ENCODE measurements at places on chromosomes 7 and 10. TPM values are rescaled to one million over a fixed set of nuclear protein-coding genes. Genes with fewer than 3 reads are reported as not detected.

- no peak for DNase-seq
Measured at GRCh38 chr10:7314170-7314569, 96.7 kb downstream of the SFMBT2 start.

DNA sequence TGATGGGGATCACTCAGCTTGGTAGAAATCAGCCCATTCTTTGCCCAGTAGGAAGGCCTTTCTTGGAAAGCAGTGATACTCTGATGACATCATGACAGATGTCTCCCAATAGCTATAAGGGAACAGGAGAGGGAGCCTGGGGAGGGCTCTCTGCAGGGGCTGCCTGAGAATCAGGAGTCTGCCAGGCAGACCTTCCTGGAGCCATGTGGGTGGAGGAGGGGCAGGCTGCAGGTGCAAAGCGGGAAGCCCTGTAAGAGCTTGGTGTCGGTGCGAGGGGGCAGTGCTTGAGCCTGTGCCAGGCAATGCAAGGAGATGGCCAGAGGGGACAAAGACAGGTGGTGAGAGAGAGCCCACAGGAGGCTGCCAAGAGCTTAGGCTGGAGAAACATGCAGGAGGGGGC is 5.0 kb upstream of the TNS3 start:
- DNase-seq = no peak

DNA sequence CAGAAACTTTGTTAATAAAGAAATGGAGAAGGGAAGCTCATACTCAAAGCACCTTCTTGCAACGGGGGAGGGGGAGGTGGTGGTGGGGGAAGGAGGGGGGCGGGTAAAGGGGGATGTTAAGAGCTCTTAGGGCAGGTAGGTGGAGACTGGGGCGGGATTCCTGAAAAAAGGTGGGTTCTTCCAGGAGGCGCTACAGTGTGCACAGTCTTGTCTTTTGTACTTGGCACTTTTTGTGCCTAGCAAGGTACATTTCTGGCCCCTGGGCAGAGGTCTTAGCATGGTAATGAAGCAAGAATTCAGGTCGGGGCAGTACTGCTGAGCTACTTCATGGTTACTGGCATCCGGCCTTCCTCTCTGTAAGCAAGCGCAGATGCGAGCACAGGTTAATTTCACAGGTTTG is 15.2 kb upstream of the LAMB4 start:
- no peak for DNase-seq

DNA sequence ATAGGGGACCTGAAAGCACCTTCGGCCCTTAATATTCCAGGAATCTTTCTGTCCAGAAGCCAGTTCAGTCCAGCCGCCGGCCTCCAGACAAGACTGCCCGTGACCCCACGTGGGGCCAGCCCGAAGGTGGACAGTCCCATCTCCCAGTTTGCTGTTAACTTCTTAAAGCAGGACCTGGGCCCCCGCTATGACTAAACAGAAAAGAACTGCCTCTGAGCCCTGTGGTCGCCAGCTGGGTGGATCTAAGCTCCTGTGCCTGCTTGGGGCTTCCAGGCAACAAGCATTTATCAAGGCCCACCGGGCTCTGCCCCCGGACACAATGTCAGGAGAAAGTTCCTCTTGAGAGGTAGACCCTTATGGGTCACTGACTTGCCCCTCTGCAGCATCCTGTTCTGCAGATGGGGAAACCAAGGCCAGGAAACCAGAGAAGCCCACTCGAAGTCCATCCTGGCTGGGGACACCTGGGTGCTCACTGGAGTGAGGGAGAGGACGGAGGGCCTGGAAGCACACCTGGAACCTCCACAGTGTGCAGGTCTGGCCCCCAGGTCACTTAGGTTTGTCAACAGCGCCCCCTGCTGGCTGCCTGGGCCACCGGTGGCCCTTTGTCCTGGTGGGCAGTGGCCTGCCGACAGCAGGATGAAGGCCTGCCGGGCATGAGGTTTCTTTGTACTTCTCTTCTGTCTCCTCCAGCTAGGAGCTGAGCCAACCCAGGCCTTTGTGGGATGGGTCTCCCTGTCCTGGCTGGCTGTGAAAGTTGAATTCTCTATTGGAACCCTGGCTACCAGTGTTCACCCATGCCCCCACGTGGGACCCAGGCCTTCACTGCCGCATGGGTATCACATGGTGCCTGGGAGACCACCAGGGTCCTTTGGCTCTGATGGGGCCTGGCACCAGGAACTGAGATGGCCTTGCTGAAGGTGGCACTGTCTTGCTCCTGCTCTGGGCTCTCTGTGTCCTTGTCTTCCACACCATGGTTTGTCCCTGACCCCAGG is 128.0 kb downstream of the ZMIZ1 start:
- no peak for DNase-seq

- no peak for DNase-seq
Measured at GRCh38 chr7:101486433-101487104, 123.9 kb downstream of the COL26A1 start.

DNA sequence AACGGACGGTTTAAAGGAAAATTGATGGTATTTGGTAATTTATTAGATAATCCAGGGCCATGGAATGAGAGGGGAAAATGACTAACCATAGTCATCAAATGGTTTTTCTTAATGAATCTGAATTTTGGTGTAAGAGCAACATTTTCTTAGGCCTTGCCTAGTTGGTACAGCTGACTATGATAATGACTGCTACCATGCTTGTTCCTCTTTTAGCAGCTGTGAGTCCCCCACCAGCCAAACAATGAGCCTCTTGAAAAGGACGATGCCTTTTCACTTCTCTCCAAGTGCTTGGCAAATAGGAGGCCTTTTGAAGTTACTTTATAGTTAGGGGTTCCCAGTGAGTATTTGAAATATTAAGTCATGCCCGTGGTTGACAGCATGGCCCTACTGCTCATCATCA is 53.0 kb downstream of the TRUB1 start:
- DNase-seq = no peak

DNA sequence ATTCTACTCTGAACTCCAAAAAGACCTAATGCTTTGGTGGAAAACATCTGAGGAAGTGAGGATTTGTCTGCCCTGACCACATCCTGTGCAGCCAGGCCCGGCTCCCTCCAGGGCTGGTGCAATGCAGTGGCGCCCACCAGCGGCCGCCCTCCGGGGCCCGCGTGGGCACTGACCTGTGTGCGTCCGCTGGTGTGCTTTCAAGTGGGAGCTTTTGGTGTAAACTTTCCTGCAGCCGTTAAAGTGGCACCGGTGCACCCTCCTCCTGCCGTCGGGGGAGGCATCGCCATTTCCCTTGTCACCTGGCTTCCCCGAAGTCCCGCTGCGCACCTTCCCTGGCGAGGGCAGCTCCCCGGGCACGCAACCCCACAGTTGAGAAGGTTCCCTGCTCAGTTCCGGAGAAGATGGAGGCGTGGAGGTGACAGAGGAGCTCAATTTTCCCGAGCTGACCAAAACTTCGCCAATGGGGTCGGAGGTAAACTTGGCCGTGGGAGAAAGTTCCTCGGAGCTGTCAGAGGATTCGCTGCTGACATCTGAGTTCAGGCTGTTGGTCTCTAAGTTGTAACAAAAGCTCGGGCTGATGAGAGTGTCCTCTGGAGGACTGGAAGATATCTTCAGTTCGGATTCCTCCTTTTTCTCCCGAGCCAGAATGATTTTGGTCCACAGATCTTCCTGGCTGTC is 3.4 kb downstream of the KLF6 start:
- DNase-seq = no peak

DNA sequence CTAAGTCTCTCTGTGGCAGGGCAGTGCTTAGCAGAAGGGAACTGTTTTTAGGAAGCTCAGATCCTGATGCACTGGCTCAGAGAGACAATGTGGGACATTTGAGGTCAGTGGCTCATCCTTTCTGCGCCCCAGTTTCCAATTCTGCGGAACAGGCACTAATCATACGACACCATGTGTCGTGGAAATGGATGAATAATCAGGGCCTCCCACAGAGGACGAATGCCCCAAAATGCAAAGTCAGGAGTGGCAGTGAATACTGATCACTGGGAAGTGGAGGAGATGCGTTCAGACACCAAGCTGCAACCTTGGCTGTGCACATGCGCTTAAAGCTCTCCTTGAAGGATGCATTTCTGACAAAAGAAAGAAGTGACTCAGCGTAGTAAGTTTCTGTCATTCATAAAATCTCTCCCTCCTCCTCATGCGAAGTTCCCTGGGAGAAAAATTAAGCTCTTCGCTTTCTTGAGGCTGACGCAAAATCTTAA is 21.9 kb upstream of the ECHDC3 start:
- DNase-seq = no peak

The EGFR gene
- polyA plus RNA-seq = 53.6 TPM

The AQP1 gene
- polyA plus RNA-seq = 310 TPM

The C10orf88 gene
- 15.9 TPM for polyA plus RNA-seq

The EPHA1 gene
- 12.4 TPM for polyA plus RNA-seq

The ZNF117 gene
- 90.1 TPM for polyA plus RNA-seq

The GCK gene
- 2.6 TPM for polyA plus RNA-seq

The PPIF gene
- 31.0 TPM for polyA plus RNA-seq

The PRKCQ gene
- 6.4 TPM for polyA plus RNA-seq

All from right lung (tissue), 10 donors.